Bone marrow (tissue), 2 donors: ENCODE measurements at places on chromosomes 13 and 19.

GRCh38 chr13:22961835-22962537, 218.8 kb upstream of the SGCG start:
- DNase-seq = no peak

DNA sequence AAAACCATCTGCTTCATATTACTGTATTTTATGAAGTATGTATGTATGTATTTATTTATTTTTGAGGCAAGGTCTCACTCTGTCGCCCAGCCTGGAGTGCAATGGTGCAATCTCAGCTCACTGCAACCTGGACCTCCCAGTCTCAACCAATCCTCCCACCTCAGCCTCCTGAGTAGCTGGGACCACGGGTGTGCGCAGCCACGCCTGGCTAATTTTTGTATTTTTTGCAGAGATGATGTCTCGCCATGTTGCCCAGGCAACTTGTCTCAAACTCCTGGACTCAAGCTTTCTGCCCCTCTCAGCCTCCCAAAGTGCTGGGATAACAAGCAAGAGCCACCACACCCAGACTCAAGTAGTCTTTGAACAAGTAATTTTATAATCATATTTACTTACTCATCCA, 5.5 kb downstream of the KATNAL1 start:
- no peak for DNase-seq

DNA sequence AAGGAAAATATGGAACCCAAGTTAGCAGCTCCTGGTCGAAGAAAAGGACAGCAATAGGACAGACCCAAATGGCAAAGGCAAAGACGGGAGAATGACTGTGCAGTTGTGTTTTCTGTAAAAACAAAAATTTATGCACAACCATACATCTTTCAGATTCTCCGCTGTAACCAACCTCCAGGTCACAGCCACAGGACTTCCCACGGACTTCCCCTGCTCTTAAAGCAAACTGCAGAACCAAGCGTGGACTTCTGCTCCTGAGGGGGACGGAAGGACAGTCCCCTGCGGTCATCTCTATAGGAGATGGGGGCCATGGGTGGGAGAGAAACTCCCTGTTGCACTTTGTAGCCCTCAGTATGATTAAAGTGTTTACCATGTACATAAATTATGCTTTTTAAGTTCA, 2.5 kb downstream of the GRTP1 start:
- no peak for DNase-seq

GRCh38 chr19:1009041-1009980, 9.1 kb downstream of the GRIN3B start:
- no peak for DNase-seq

DNA sequence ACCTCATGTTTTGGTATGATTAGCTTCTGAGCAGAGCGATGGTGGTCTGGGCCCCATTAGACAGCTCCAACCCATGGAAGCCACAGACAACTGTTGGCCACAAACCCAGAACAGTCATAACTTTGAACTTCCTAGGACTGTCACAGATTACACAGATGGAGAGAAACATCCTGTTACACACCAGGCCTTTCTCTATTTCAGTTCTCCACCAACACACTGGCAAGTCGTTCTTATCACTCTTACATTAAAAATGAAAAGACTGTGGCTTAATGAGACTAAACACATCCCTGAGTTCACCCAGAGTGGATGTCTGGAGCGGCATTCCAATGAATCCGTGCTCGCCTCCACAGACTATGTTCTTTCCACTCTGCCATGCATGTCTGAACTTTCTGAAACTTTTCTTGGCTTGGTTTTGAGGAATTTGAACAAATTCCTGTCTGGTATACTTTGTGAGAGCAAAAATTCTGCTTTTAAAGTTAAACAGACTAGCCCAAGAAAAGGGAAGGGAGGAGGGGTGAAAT, 109.1 kb downstream of the NALCN start:
- no peak for DNase-seq

- DNase-seq = no peak
Observed at GRCh38 chr13:95447814-95448213, 104.7 kb upstream of the CLDN10 start.

DNA sequence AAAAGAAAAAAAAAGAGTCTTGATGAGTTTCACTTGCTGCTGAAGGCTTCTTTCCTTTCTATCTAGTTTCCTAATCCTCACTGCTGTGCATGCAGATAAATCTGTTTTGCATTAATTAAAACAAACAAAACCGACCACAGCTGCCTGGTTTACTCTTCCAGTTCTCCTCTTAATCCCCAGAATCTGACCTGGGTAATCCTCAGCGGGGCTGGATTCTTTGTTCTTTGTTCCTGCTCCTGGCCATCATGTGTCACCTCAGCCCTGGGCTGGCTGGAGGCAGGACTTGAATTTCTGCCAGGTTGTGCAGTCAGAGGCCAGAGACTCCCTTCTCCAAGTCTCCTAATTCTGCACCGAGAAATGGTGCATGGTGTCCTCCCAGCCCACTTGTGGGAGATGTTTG, 52.2 kb upstream of the CYP4F8 start:
- no peak for DNase-seq

DNA sequence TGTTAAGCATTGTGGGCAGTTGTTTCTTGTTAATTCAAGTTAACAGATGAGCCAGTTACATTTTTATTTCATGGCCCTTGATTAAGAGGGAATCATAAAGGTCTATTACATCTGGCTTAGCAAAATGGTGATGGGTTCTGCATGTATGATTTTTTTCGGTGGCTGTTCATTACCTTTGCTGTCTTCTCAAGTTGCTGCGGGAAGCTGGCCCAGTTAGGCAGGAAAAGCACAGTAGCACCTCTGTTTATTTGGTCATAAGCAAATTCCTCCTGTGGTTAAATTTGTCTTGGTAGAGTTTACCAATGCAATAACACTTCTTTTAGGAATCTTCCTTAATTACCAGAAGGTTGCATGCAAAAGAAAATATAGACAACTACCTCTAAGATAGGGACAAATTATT, 104.5 kb downstream of the FRY start:
- no peak for DNase-seq

DNA sequence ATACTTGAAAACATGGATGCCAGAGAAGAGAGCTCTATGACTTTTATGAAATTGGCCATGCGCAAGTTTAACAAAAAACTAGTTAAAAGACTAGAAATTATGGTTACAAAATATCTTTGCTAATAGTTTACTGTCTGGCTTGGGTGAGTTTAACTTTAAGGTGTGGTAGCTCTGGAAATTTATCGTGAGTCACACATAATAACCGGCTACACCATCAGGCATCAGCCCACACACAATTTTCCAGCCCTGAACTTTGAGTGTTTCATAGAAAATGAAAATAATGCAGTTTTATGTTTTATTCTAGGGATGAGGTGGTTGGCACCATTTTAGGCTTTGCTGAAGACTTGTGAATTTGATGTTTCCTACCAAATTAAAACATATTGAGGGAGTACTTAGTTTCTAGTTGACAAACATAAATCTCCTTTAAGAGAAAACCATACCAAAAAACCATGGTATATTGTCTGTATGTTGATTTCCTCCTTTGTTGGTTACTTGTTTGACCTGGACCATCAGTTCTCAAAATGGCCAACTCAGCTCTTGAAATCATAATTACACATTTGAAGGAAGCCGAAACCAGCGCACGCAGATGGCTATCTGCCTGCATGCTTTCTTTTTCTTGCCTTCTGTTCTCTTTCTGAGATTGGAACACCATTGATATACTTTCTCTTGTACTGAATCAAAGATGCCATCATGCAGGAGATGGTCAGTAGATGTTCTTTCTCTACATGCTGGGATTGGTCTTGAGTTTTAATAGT, 125.1 kb downstream of the AKAP11 start:
- DNase-seq = no peak

DNA sequence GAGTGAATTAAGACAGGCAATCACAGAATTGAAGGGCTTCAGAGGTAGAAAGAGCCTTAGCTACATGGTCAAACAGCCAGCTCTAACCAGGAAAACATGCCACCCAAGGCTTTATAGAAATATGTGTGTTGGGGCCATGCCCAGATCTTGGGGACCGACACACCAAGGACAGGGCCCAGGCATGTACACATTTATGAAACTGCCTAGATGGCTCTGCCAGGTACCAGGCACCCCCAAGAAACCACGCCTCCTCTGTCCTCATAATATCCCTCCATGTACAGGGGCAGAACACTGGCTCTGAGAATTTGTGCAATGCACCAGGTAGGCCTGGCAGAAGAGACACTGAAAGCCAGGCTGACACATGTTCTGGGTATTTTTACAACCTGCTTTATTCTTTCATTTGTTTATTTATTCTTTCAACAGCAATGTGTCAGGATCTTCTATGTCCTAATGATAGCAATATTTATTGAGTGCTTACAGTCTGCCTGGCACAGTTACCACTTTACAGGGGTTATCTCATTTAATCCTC, 137.9 kb upstream of the LSM14A start:
- no peak for DNase-seq

DNA sequence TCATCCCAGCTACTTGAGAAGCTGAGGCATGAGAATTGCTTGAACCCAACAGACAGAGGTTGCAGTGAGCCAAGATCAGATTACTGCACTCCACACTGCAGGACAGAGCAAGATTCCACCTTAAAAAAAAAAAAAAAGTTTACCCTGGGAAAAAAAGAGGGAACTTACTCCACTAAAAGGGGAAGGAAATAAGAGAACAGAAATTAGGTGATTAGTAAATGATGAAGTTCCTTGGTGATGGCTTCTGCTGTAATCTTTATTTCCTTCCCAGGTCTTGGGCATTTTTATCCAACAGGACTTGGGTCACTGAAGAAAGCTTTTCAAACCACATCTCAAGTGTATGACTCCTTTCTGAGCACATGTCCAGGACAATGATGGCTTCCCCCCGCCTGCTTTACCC, 9.3 kb downstream of the ZNF780A start:
- no peak for DNase-seq

DNA sequence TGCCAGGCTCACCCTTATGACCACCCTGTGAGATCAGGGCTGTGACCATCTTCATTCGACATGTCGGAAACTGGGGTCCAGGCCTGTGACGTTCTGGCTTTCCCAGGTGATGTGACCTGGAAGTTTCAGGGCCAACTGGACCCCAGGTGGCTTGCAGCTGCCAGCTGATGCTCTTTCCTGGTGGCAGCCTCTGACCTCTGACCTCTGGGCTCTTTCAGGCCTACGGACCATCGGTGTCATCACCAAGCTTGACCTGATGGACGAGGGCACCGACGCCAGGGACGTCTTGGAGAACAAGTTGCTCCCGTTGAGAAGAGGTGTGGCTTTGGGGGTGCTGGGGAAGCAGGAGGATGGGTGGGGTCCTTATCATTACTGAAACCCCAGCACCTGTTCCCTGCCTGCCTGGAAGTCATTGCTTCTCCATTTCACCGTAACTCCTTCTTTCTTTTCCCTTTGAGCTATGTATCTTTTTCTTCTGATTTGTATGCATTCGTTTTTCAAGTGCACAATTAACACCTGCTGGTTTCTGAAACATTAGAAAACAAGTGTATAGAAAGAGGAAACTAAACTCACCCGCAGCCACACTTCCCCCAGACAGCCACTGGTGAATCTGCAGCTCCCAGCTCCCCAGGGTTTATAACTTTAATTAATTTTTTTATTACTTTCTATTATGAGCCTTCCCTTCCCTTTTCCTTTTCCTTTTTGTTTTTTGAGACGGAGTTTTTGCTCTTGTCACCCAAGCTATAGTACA, 58.9 kb downstream of the TMED1 start:
- DNase-seq = no peak

GRCh38 chr13:48579165-48579918, 46.5 kb upstream of the RCBTB2 start:
- no peak for DNase-seq

DNA sequence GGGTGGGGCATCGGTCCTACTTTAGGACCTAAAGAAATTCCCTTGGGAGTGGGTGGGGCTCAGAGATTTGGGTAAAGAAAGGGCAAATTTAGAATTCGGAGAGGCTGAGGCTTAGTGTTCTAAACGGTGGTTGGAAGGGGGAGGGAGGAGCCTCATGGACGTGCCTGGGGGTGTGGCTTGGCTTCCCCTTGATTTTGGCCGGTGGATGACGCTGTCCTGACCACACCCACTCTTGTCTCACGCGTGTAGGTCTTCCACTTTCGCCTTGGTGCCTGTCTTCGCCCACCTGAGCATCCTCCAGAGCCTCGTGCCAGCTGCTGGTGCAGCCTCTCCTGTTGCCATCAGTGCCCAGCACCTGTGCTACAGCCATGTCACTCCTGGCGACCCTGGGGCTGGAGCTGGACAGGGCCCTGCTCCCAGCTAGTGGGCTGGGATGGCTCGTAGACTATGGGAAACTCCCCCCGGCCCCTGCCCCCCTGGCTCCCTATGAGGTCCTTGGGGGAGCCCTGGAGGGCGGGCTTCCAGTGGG, 1.2 kb upstream of the NUP62 start:
- no peak for DNase-seq

DNA sequence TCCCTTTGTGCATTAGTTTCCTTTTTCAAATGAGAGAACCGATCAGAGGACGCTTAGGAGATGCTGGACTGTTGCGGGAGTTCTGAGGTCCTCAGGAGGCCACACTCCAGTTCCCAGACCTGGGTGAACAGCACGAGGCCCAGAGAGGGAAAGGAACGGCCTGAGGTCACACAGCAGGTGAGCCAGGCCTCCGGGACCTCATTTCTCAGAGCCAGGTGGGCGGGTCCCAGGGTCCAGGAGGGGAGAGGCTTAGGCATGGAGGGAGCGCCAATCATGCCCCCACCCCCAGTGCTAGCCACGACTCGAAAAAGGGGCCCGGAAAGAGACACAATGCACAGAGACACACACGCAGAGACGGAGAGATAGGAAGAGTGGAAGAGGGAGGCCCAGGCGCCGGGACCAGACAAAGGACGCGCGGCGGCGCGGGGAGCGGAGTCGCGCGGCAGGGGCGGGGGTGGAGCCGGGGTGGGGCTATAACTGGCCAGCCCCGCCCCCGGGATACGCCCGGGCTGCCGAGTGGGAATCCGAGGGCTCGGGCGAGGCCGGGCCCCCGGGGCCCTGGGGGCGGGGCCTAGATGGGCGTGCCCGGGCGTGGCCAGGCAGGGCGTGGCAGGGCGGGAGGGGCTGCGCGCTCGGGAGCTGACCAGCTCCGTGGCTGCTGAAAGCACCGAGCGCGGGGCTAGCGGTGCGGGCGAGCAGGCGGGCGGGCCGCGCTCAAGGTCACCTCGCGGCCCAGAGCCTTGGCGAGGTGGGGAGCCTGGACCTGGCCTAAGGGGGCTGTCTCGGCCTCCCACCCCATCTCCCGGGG, 1.6 kb downstream of the ELAVL3 start:
- no peak for DNase-seq

DNA sequence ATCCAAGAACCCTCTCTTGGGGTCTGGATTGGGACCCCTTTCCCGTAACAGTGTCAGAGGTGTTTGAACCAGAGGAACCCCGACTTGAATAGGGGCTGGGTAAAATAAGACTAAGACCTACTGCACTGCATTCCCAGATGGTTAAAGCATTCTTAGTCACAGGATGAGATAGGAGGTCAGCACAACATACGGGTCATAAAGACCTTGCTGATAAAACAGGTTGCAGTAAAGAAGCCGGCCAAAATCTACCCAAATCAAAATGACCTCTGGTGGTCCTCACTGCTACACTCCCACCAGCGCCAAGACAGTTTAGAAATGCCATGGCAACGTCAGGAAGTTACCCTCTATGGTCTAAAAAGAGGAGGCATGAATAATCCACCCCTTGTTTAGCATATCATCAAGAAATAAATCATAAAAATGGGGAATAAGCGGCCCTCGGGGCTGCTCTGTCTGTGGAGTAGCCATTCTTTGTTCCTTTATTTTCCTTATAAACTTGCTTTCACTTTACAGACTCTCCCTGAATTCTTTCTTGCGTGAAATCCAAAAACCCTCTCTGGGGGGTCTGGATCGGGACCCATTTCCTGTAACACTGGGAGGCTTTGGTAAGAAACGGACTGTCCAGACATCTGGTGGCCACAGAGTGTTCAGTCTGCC, 4.4 kb upstream of the SIN3B start:
- DNase-seq = no peak
